ENCODE measurements at places on chromosomes 3 and 15.

GRCh38 chr3:149363053-149363452 is 14.4 kb downstream of the TM4SF1 start:
- no peak for DNase-seq

DNA sequence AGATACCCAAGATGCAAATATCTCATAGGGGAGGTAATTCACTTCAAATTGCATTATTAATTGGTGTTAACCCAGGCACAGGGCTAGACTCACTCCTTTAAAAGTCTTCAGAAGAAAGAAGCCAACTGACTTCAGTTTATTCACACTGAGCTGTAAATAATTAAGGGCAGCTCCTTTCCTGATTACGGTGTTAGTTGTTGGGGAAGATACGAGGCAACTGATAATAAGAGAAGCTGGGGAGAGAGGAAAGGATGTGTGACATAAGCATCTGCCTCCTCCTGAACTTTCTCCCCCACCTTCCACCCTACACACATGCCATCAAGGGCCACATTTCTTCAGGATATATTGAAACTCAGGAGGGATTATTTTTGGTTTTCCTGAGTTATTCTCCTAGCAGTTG is 47.5 kb downstream of the ADGRG7 start:
- no peak for DNase-seq

GRCh38 chr3:176988795-176989194 is 208.5 kb downstream of the TBL1XR1 start:
- no peak for DNase-seq

DNA sequence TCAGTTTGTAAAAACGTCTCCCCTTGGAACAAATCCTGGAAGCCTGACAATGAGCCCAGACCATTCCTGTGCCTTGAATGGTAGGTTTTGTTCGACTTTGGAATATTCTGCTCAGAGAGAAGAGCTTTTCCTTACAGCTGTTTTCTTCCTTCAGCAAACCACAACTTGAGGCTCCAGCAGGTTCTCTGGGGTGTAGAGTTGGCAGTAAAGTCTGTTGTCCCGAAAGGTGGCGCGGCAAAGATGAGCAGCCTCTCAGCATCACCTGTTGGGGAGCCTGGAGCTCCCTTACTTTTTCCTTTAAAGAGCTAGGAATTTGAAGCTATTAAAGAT is 65.4 kb downstream of the BOC start:
- no peak for DNase-seq

DNA sequence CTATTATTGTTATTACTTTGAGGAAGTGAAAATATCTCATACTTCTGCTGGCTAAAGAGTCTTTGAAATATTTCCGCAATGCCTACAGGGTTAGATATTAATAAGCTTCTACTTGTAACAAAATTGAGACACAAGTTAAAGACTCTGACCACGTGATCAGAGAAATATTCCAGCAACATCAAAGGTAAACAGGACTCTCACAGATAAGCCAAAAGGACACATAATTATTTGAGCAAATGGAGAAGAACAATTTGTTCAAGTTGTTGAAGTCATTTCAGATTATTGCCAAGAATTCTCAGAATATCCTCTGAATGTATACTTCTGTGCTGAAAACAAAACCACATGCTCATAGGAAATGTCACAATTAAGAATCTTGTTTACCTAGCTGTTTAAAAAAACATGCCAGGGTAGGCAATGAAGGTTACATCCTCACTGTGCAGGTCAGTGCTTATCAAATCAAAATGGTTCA is 225.8 kb upstream of the ALCAM start:
- no peak for DNase-seq

- no peak for DNase-seq
These were observed 138.5 kb downstream of the NECTIN3 start for GRCh38 chr3:111210003-111210711.

GRCh38 chr3:54771050-54771449 is 156.8 kb downstream of the LRTM1 start:
- DNase-seq: no peak

DNA sequence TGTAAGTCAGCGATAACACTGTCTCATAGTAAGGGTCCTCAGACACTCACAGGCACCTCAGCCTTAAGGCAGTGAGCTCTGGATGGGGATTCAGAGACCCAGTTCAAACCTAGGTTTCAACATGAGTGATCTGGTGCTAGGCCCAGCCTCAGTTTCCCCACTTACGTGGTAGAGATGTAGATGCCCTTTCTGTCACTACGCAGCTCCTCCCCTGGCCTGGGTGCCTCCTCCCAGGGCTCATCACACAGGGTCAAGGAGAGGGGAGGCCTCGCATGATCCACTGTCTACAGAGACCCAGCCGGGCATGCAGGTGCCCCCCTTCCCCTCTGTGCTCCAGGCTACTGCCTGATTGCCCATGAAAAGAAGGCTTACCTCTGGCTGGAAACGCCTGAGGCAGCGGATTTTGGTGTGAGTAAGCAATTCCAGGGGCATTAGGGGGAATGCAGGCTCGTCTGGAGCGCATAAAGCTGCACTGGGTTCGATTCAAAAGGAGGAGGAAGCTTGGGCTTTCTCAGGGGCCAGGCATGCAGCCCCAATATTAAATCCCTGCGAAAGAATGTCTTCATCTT is 69.8 kb upstream of the ANKRD34C start:
- no peak for DNase-seq

DNA sequence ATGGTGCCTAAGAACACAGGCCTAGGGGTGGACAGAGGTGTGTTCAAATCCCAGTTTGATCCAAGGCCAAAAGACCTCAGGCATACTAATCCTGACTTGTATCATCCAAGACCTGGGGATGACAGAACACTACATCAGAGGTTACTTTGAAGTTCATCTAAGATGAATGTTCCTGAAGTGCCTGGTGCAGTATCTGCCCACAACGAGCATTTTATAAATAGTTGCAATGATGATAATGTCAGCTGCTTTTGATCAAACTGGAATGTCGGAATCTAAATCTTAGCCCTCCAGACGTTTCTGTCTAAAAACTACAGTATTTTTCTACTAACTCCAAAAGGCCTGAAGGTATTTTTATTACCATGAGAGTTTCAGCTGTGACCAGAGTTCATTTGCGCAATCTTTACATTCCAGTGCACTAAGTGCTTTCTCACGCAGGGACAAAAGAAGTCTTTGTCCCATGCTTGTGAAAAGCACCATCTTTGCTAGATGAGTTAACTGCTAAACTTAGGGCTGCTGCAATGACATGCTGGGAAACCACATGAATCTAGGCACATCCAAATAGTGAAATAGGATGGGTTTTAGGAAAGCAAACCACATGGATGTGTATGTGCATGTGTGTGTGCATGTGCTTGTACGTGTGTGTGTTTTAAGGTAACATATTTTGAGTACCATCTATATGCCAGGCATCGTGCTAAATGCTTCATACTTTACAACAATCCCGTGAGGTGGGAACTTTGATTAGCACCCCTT is 18.1 kb downstream of the ANXA2 start:
- no peak for DNase-seq

DNA sequence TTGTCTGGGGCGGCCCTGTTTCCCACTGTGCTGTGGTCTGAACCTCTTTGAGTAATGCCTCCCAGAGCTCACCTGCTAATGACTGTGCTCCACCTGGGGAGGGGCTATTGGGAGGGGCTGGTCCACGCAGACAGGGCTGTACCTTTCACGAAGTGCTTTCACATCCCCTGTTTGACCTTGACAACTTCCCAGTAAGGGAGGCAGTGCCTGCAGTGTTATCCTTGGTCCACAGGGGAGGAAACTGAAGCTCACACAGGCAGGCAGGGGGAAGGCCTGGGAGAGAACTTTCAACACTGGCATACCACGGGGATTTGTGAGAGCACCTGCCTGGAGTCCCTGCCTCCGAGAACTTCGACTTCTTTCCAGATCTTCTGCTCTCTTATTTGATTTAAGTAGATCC is 91.2 kb downstream of the CACNA1D start:
- DNase-seq: no peak

- DNase-seq: no peak
These were observed 1.3 kb downstream of the CCDC80 start for GRCh38 chr3:112639455-112640225.

DNA sequence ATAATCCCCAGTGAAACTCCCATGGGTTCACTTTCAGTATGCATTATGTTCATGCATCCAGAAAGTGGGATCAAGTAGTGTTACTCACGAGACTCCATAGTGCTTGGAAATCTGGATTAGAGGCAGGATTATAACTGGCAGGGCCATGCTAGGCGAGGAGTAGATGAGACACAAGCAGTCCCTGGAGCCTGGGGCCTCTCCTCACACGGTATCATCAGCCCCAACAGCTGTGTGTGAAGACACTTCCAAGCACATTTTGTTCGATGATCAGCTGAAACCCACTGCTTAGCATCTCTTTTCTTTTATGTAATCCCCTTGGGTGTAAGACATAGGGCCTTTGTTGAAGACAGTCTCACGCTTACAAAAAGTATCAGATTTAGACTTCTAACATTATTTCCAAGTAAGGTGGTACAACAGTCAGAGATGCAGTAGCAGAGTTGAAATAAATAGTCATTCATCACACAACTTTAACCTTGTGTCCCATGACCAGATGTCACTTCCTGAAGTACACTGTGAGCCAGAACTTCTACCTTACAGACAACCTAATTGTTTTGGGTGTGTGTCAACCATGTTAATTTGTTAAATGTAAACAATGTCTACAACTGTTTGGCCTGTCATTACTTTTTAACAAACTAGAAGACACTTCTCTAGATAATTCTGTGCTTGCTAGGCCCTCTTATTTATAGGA is 116.9 kb downstream of the GADL1 start:
- DNase-seq: no peak

DNA sequence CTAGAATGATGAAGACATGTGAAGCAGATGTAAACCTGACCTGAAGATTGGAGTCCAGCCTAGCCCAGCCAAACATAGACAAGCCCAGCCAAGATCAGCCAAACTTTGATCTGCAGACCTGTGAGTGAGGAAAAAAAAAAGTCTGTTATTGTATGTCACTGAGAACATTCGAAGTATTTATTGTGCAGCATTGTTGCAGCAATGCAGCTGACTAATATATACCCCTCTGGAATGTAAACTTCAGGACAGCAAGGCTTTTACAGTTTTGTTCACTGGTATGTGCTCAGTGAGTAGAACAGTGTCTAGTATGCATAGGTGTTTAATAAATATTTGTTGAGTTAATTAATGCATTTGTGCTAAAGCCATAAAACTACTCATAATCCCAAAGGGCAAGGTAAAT is 23.4 kb downstream of the TMEM202 start:
- DNase-seq: no peak

GRCh38 chr15:77031376-77032050 is 36.6 kb downstream of the PSTPIP1 start:
- no peak for DNase-seq

DNA sequence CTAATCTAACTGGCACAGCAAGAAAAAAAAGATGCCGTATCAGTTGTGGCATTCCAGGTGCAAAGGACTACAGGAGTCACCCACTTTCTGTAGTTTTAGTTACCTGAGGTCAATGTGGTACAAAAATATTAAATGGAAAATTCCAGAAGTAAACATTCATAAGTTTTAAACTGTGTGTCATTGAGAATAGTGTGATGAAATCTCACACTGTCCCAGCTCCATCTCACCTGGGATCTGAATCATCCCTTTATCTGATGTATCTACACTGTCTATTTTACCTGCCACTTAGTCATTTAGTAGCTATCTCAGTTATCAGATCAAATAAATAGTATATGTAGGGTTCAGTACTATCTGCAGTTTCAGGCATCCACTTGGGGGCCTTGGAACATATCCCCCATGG is 26.7 kb downstream of the GBE1 start:
- DNase-seq: no peak

DNA sequence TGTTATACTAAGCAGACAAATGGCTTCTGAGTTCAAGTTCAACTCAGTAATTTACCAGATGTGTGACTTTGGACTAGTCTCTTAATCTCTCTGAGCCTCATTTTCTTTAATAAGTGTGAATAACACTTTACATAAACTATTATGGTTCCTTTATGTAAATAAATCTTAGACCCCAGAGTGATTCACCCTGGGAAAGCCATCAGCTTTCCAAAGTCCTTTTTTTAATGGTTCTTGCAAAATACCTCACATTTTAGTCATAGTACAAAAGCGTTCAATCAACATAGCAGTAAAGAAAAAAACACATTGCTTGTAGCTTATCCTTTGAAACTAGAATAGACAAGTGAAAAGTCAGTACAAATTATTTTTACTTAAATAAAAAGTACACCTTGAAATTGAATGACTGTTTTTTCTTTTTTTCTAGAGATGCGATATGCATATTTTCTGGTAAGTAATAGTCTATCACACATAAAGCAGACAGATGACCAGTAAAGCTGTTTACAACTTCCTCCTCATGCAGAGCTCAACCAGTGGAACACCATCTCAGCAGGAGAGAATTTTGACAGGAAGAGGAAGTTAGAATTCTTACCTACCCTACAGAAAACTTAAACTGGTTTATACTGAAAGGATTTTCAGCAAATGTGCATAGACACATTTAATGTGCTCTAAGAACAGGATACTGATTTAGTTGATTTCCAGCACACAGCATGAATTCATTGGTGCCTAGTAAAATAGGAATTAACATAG is 123.0 kb upstream of the AGBL1 start:
- DNase-seq: no peak

- DNase-seq: no peak
These were observed 28.0 kb downstream of the NOX5 start for GRCh38 chr15:69042531-69042930.

DNA sequence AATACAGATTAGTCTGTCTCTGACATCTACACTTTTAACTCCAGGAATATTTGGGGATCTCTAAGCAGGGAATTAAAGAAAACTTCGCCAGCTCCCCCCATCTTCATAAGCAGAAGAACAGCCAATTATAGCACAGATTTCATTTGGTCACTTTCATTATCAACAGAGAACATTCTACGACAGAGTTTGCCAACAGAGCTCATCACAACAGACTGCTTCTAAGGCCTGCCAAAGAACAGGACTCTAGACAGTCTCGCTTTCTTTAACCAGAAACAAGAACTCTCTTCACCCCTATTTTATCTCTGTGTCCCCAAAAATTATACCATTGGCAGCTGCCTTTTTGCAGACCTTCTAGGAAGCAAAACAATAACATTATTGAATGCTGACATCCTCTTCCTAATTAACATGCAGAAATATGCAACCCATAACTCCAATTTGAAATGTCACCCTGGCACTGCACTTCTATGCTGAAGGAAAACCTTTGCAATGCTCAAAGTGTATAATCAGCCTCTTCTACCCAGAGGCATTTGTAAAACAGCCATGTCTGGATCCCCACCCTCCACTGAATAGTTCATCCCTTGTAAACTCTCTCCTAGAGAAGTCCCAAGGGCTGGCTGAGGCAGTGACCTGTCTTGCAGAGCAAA is 552.8 kb downstream of the MAGI1 start:
- no peak for DNase-seq

GRCh38 chr3:76065964-76066363 is 280.6 kb upstream of the ZNF717 start:
- no peak for DNase-seq

Measured in stimulated activated CD4-positive, alpha-beta T cell treated with anti-CD3 and anti-CD28 coated beads, TNF-alpha, amount 100 ng/mL, for 24 hours (primary cell).